ENCODE measurements at places on chromosomes 7 and 10. TPM values are rescaled to one million over a fixed set of nuclear protein-coding genes. Genes with fewer than 3 reads are reported as not detected.

EBLN1 gene
- total RNA-seq, result not detected

HACD1 gene
- 22.0 TPM for total RNA-seq

GSTO2 gene
- 1.7 TPM for total RNA-seq

MYL7 gene
- total RNA-seq, result not detected

TUBB8 gene
- not detected for total RNA-seq

HMX2 gene
- total RNA-seq, result not detected

TNS3 gene
- 1.4 TPM for total RNA-seq

PAPOLB gene
- total RNA-seq, result not detected

CYP26A1 gene
- not detected for total RNA-seq

CHST15 gene
- 0.22 TPM for total RNA-seq

OPN1SW gene
- total RNA-seq, result not detected

STEAP1B gene
- total RNA-seq, result not detected

DUSP5 gene
- total RNA-seq, result 142 TPM

CH25H gene
- 1.6 TPM for total RNA-seq

PTPN20 gene
- total RNA-seq, result not detected

PON3 gene
- total RNA-seq, result not detected

RASSF4 gene
- total RNA-seq, result 1.3 TPM

ASCC1 gene
- 25.2 TPM for total RNA-seq

NEUROD6 gene
- total RNA-seq, result not detected

GPC2 gene
- total RNA-seq, result 7.0 TPM

DPP6 gene
- total RNA-seq, result not detected

CUL1 gene
- total RNA-seq, result 41.4 TPM

NODAL gene
- total RNA-seq, result not detected

C1QL3 gene
- not detected for total RNA-seq

SORBS1 gene
- 3.7 TPM for total RNA-seq

VWA2 gene
- 0.12 TPM for total RNA-seq

CYP3A5 gene
- not detected for total RNA-seq

KCTD7 gene
- 36.0 TPM for total RNA-seq

ZNF467 gene
- total RNA-seq, result 1.1 TPM

LIPJ gene
- not detected for total RNA-seq

FOXI2 gene
- not detected for total RNA-seq

SLC26A5 gene
- not detected for total RNA-seq

AFAP1L2 gene
- 1.1 TPM for total RNA-seq

LLCFC1 gene
- not detected for total RNA-seq

AQP1 gene
- 0.20 TPM for total RNA-seq

ANAPC16 gene
- total RNA-seq, result 86.6 TPM

TBC1D12 gene
- not detected for total RNA-seq

CCL24 gene
- not detected for total RNA-seq

TAS2R41 gene
- total RNA-seq, result 0.59 TPM

EPHB6 gene
- total RNA-seq, result 58.0 TPM

TMEM270 gene
- total RNA-seq, result not detected

ANKRD1 gene
- total RNA-seq, result not detected
